ENCODE measurements at places on chromosomes 6 and 20.

- peak; percentile 67 for DNase-seq
These were observed 90.5 kb downstream of the SYNJ2 start for GRCh38 chr6:158072083-158072721.

DNA sequence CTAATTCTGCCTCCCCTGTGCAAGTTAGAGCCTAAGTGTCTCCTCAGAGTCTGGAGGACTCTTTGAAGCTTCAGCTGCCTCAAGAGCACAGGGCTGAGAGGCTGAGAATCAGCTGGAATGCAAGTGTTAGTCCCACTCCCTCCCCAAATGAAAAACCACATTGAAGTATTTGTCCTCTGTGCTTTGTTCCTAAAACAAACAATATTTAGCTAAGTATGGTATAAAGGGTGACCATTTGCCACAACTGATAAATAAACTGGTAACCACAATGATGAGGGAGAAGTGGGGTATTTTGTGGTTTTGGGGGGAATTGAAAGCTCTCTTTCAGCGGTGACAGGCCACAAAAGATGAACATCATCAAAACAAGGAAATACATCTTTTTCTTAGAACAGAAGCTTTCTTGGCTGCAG lies 91.7 kb upstream of the HDDC2 start:
- DNase-seq: peak; percentile 23

GRCh38 chr6:106155219-106155830 lies 69.2 kb downstream of the PRDM1 start:
- DNase-seq: peak; percentile 44

- DNase-seq: peak; percentile 69
These were observed 2.1 kb downstream of the RAET1E start for GRCh38 chr6:149895833-149896271.

- DNase-seq: no peak
These were observed 1.4 kb upstream of the ZNF217 start for GRCh38 chr20:53595018-53595378.

GRCh38 chr6:4906293-4907276 lies 97.3 kb downstream of the RPP40 start:
- no peak for DNase-seq

DNA sequence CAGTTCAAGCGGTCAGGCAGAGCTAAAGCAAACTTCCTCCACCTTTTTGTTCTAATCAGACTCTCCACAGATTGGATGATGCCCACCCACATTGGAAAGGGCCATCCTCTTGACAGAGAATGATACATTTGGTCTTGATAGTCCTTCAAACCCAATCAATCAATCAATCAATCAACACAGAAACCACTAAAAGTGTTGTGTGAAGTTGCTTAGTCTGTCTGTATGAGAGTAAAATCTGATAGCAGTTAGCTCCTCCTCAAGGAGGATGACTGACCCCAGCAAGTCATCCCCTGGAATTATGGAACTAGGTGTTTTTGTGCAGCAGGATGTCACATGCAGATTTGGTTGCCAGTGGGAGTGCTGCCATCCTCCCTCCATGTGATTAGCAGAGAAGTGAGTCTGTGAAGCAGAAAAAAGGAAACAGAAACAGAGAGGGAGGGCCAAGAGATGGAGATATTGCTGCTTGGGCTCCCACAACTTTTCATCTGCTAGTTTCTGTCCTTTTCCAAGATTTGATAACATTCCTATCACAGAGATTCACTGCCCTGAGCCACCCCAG lies 32.0 kb upstream of the SSTR4 start:
- DNase-seq: no peak

DNA sequence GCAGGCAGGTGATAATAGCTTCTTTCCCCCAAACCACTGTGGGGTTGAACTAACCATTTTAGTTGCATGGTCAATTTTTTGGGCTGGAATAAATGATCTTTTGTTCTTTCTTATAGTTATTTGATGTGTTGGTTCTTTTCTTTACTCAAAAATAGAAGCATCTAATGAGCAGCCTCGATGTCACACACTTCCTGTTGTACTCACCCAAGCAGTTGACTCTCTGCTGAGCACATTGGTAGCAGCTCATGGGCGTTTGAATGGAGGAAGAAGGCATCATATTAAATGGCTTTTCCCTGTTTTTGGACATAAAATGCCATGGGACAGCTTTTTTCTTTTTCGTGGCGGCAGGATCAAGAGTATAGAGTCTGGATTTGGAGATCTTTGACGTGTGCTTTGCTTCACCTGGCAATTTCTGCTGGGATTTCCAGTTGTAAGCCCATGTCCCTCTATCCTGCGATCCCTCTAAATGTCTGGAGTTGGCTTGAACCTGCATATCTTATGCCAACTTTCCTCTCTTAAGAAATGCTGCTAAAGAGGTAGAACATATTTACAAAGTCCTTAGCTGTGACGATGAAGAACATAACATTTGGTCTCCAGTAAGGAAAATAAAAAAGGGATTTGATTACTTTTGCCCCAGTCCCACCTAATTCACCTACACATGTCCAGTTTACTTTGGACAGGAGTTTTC lies 268.3 kb downstream of the PRL start:
- DNase-seq: no peak

- DNase-seq: peak; percentile 85
These were observed 6.2 kb downstream of the JPH2 start for GRCh38 chr20:44180814-44181213.

GRCh38 chr6:35091346-35092083 lies 49.6 kb downstream of the TCP11 start:
- peak; percentile 27 for DNase-seq

Data from fibroblast of upper back skin (primary cell).